Large intestine (tissue), 12 donors: ENCODE measurements at places on chromosomes 7 and 10.

- DNase-seq, result no peak
These were observed 42.3 kb downstream of the NRCAM start for GRCh38 chr7:108413782-108414492.

DNA sequence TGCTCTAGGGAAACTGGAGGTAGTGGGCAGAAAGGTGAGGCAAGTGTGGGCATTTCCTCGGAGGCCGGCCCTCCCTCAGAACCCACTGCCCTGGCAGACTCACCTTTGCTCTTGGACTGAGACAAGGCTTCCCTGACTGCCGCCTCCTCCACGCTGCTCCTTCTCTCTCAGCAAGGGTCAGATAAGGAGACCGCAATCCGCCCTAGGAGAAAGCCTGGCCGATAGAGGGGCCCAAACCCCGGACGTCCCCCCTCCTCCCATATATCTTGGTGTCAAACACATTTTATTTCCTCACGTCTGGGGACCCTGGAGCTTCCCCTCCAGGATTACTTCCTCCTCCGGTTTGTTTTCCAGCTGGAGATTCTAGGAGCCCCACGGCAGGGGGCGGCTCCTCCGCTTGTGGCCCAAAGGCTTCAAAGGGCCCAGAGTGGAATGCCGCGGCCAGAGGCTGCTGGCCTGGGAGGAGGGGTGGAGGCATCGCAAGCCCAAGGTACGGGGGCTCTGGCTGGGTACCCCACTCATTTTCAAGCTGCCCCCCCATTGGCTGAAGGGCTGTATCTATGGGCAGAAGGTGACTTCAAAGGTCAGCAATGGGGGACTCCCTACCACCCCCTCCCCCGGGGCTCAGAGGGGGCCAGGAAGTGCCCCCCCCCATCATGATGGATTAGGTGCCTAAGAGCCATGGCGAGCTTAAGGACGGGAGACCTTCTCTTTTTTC, 31.7 kb upstream of the LBX1 start:
- DNase-seq, result no peak

GRCh38 chr7:91570560-91570959, 306.3 kb downstream of the FZD1 start:
- no peak for DNase-seq

DNA sequence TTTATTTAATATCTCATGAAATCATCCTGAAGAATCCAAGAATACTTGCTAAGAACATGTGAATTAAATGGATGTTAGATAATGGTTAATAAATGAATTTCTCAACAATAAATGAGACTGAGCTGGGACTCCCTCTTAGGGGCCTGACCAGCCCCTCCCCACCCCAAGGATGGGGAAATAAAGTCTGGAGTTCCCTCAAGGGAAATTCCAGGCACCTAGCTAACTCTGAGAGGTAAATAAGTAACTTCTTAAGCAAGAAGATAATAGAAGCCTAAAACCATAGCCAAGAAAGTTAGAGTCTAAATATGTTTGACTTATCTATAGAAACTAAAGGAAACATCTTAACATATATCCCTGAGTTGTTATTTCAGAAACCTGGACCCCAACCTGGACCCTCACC, 32.2 kb upstream of the PPP1R9A start:
- no peak for DNase-seq

DNA sequence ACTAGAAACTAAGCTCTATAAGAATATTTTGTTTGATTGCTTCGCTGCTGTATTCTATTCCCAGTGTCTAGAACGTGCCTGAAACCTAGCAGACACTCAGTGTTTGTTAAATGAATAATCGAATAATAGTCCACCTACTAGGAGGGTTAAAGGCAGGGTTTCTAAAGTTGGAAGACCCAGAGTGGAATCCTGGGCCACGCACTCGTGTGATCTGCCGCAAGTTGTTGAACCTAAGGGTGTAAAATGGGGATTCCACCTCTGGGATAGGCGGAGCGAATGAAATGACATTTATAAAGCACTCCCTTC, 702 bp upstream of the AGFG2 start:
- DNase-seq, result no peak
